ENCODE measurements at places on chromosomes 4 and X.

DNA sequence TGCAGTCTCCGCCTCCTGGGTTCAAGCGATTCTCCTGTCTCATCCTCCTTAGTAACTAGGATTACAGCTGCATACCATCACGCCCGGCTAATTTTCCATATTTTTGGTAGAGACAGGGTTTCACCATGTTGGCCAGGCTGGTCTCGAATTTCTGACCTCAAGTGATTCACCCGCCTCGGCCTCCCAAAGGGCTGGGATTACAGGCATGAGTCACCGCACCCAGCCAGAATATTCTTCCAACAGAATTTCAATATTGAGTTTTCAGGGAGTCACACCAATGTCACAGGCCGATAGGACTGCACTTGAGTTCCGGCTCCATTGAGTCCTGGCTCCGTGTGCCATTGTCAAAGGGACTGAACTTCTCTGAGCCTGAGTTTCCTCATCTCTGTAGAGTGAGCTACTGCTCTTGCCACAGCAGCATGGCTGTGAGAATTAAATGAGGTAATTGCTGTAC lies 82.9 kb downstream of the CLCN4 start:
- no peak for DNase-seq

- no peak for DNase-seq
Observed at GRCh38 chr4:63036159-63036866, 1372.9 kb downstream of the TECRL start.

DNA sequence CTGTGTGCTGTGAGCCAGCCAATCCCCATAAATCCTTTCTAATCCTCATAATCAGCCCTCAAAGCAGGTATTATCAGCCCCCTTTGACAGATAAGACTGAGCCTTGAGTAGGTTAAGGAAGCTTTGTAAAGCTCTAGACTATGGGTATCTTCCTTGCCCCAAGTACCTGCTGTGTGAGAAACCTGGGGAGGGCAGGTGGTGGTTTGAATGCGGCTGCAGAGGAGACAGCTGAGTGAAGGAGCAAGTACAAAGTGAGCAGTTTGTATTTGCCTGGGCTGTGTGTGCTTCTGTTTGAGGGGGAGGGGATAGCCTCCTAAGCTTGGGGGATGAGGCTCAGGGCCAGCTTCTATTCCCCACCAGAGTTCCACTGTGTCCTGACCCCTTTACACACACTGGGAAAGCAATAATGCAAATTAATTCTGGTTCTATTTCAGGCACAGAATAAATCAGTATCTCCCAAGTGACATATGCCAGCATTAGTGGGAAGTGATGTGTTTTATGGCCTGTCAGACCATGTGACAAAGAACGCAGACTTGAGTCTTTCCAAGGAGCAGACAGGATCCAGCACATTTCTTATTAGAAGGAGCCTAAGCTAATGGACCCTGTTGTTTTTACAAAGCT lies 63.5 kb downstream of the EVC start:
- DNase-seq, result no peak

- no peak for DNase-seq
Observed at GRCh38 chr4:165875446-165875845, 2.4 kb downstream of the TLL1 start.

DNA sequence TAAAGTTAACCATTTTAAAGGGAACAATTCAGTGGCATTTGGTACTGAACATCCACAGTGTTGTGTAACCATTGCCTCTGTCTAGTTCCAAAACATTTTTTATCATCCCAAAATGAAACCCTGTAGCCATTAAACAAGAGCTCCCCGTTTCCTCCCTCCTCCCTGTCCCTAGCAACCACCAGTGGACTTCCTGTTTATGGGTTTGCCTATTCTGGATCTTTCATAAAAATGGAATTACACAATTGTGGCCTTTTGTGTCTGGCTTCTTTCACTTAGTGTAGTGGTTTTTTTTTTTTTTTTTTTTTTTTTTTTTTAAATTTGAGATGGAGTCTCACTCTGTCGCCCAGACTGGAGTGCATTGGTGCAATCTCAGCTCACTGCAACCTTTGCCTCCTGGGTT lies 11.6 kb downstream of the RBMX2 start:
- DNase-seq, result no peak

GRCh38 chrX:6851140-6851539 lies 296.4 kb upstream of the STS start:
- DNase-seq, result no peak

DNA sequence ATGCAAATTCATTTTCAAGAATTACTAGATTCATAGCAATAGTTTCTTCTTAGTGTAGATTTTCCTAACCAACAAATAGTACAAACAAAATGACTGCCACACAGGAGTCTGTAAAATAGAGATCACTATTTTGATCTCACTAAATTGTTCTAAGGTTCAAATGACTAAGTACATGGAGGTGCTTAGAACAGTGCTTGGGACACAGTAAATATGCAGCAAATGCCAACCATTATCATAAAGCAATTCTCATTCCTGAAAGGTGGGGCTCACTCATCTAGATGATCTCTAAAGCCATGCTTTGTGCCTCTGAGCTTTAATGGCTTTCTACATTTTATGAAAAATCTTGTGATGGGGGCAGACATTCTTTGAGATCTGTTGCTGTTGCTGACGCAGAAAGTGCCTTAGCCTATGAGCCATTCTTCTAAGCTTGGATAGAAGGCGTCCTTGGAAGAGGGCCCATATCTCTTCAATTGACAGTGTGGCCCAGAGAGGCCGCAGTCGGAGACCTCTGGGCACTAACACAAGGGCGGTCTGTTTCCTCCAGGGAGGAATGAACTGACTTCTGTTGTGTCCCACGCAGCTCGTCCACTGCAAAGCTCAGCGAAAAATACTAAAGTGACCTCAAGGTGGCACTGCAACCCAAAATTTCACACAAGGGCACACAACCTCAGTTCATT lies 23.5 kb downstream of the TLR10 start:
- DNase-seq, result peak; percentile 49

- DNase-seq, result no peak
Observed at GRCh38 chr4:31557437-31557836, 837.3 kb downstream of the PCDH7 start.

DNA sequence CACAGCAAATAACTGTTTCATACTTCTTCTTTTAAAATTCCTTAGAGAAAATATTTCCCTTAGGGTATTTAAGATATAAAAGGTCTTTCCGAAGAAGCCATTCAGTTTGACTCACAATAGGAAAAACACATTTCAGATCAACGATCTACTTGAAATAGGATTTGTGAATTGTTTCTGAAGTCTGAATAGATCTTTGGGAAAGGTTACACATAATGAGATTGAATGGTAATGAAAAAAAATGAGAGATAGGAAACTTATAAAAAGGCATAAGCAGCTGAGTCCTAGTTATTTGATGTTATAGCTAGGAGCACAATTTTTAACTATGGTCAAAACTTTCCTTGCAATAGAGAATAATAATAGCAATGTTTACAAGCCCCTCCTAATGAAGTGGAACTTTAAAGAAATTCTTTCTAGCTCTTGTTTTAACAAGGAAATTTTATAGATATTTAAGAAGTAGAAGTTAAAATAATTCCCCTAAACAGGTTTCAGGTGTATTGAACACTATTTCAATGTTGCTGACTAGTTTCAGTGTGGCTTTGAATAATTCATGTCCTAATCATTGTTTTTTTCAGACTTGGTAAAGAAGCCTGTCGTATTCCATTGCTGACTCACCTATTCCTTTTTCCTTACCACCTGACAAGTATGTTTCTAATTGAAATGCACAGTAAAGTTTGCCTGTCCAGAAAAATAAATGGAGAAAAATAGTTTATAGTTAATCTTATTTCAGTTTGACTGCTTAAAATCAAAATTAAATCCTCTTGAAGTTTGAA lies 89.1 kb downstream of the PCDH18 start:
- no peak for DNase-seq

GRCh38 chr4:81675791-81676393 lies 204.2 kb upstream of the RASGEF1B start:
- DNase-seq, result no peak

- DNase-seq, result no peak
Observed at GRCh38 chrX:17453788-17454187, 78.8 kb downstream of the NHS start.

- no peak for DNase-seq
Observed at GRCh38 chr4:7999279-7999678, 59.6 kb upstream of the AFAP1 start.

DNA sequence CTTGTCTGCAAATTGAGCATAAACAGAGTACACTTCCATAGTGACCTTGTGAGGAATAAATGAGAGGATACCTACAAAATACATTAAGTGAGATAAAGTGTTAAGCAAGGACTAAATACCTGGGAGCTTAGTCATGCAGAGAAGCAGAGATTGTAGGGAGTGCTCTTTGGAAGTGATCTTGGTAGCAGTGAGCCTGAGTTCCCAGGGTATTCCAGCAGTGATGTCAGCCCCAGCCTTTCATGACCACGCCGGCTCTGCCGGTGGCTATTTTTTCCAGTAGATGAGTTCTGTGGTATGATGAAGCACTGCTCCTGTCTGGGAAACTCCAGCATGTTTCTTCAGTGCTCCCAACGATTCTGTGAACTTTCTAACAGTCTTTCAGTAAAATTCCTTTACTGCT lies 391.5 kb upstream of the IGFBP7 start:
- DNase-seq, result no peak

- no peak for DNase-seq
Observed at GRCh38 chr4:184941671-184942418, 76.4 kb upstream of the HELT start.

DNA sequence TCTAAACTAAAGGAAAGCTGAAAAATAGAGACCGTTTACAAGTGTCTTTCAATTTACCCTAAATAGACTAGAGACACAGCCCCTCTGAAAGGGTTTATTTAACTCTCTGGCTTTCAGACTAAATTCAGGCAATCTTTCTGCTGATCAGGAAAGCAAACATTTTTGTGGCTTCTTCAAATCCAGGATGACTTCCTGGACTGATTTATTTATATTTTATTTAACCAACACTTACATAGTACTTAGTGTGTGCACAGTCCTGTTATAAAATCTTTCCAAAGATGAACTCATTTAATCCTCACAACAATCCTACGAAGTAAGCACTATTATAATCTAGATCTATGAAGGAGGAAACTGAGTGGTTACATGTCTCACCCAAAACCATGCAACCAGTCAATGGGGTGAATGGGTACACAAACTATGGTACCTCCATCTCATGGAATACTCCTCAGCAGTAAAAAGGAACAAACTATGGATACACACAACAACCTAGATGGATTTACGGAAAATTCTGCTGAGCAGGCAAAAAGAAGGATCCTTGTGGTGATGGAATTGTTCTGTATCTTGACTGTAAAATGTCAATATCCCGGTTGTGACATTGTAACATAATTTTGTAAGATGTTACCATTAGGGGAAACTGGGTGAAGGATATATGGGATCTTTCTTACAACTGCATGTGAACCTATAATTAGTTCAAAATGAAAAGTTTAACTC lies 64.1 kb upstream of the MAMLD1 start:
- DNase-seq, result no peak

DNA sequence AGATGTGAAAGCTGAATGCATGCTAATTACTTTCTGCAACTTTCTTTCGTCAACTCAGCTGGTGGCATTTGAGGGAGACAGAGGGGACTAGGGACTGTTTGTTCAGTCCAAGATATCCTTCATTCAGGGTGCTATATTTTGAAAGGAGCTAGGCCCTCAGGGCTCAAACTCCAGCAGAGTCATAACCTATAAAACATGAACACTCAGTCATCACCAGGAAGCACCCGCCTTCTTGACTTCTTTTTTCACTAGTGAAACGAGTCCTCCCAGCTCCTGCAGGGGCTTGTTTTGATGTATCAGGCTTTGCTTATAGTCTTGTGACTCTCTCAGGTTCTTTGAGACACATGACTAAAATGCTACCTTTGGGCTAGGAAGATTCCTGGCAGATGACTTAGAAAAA lies 230.6 kb downstream of the PCDH7 start:
- no peak for DNase-seq

GRCh38 chr4:8050555-8051206 lies 107.9 kb downstream of the ABLIM2 start:
- DNase-seq, result no peak

DNA sequence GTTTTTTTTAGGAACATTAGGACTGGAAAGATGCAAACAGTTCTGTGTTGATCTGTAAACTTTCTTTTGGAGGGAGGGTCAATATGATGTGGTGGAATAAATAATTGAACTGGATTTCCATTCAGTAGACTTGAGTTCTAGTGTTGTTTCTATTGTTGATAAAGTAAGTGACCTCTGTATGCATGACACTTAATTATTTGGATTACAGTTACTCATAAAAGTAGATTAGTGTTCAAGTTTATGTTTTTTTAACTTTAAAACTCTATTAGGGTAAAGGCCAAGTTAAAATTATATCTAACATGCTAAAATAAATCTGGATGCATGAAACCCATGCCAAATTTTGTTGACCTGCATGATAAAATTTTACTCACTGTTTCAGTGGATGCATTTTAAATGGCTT lies 85.4 kb upstream of the NR3C2 start:
- no peak for DNase-seq

- no peak for DNase-seq
Observed at GRCh38 chrX:151984328-151984727, 9.9 kb upstream of the GABRE start.

DNA sequence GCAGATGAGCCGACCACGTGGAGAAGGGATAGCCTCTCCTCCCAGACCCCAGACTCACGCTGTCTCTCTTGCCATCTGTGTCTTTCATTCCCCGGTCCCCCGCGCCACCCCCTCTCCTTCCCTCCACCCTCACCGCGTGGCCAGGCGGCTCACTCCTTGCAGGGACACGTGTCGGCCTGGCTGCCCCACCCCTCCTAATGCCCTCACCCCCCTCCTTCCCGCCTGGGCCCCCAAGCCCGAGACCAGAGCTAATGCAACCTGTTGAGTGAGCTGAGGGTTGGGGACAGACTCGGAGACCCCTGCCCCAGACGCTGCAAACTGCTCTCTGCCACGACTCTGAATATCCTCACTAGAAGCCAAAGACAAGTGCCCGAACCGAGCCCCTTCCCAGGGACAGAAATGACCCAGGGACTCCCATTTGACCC lies 1.8 kb downstream of the SLC38A5 start:
- peak; percentile 50 for DNase-seq

DNA sequence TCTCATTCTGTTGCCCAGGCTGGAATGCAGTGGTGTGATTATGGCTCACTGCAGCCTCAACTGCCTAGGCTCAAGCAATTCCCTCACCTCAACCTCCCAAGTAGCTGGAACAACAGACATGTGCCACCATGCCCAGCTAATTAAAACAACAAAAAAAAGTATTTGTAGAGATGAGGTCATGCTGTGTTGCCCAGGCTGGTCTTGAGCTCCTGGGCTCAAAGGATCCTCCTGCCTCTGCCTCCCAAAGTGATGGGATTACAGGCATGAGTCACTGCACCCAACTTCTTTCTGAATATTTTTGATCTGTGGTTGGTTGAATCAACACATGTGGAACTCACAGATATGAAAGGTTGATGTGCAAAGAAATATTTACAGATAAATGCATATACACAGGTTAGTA lies 18.5 kb upstream of the SEPTIN11 start:
- DNase-seq, result no peak

DNA sequence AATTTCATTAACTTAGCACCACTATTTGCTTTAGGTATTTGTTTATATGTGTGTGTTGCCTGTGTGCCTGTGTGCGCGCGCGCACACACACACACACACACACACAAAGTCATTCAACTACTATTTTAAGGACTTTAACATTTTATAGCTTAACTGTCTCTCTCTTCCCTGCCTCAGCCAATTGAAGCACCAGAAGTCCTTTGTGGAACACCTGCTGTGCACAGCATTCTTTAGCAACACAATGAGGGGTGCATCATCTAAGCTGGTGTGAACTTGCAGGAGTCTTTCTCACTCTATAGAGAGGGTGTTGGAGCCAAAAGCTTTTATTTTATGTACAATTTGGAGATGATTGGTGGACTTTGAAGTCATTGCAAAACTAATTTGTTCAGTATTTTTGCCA lies 31.3 kb downstream of the SLIT2 start:
- DNase-seq, result no peak

GRCh38 chrX:109785053-109785452 lies 52.0 kb upstream of the ACSL4 start:
- DNase-seq, result no peak
